NCI-H510A (cell line): ENCODE measurements at places on chromosomes 4 and X.

GRCh38 chr4:148275266-148275665 lies 166.9 kb downstream of the NR3C2 start:
- no peak for DNase-seq

- DNase-seq, result no peak
Observed at GRCh38 chrX:130556951-130557350, 155.2 kb downstream of the RBMX2 start.

DNA sequence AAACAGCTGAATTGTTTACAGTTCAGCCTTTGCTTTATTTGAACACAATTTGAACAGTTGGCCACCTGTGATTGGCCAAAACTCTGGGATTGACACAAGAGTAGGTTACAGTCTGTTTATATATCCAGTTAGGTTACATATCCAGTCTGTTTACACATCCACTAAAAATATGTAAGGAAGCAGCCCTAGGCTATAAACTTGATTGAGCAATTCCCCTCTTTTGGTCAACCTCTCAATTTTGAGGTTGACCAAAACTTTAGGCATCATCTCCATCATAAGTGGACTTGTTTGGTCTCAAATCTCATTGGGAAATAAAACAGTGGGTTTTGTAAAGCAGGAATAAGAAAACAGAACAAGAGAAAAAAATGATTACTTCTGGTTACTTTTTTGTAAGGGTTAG lies 190.8 kb downstream of the SPATA18 start:
- DNase-seq, result no peak

- DNase-seq, result no peak
Observed at GRCh38 chrX:114999906-115000305, 17.5 kb downstream of the IL13RA2 start.

GRCh38 chrX:9525511-9526248 lies 60.8 kb downstream of the TBL1X start:
- DNase-seq, result no peak

DNA sequence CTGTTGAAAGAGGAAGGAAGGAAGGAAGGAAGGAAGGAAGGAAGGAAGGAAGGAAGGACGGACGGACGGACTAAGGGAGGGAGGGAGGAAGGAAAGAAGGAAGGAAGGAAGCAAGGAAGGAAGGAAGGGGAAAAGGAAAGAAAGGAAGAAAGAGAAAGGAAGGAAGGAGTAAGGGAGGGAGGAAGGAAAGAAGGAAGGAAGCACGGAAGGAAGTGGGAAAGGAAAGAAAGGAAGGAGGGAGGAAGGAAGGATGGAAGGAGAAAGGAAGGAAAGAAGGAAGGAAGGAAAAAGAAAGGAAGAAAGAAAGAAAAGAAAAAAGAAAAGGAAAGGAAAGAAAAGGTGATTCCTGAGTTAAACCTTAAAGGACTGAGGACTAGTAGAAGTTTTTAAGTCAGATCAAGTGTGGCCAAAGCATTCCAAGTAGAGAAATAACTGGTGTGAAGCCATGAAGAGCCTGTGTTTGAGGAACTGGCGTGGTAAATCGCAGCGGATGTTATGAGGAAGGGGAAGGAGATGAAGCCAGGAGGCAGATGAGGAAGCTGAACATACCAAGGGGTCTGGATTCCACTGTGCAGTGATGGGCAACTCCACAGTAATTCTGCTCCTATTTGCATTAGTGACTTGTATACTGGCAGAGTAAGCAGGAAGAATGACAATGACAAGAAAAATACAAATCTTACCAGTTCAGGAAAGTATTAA lies 163.5 kb downstream of the MGST2 start:
- no peak for DNase-seq

GRCh38 chr4:7196736-7197135 lies 4.4 kb downstream of the SORCS2 start:
- DNase-seq, result no peak

DNA sequence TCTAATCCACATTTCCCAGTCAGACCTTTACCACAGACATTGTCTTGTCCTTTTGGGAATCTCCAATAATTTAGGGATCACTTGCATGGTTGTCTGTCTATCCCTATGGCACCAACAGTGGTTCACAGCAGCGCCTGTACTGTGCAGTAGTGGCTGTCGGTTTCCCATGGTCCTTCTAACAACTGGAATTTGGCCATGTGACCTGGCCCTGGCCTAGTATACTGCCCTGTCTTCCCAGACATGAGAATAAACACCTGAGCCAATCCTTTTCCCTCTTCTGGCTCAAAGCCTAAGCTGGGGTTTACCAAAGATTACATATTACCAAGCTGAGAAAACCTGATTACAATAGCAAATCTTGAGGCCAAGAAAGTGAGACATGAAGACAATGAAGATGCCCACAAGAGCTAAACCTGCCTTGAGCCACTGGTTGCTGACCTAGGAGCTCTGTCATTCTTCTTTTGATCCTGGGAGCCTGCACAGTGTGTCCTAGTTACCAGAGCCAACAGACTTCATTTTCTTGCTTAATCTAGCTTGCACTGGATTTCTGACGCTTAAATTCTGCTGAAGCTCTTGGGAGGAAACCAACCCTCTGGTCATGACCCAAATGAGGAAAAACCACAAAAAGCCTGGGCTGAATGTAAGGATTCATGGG lies 92.1 kb downstream of the SCD5 start:
- DNase-seq, result no peak

- no peak for DNase-seq
Observed at GRCh38 chr4:99190336-99190735, 28.7 kb downstream of the ADH6 start.

- no peak for DNase-seq
Observed at GRCh38 chrX:149208307-149208706, 296.8 kb downstream of the IDS start.

- no peak for DNase-seq
Observed at GRCh38 chr4:87498446-87498900, 30.7 kb downstream of the SPARCL1 start.

- DNase-seq, result no peak
Observed at GRCh38 chrX:71320126-71320525, 18.6 kb downstream of the ITGB1BP2 start.

- no peak for DNase-seq
Observed at GRCh38 chr4:165542476-165542875, 163.7 kb downstream of the CPE start.

GRCh38 chrX:135543924-135544323 lies 23.5 kb downstream of the INTS6L start:
- no peak for DNase-seq
